ENCODE measurements at places on chromosomes 4 and X.

GRCh38 chr4:4607336-4608213, 65.7 kb upstream of the STX18 start:
- DNase-seq, result no peak

DNA sequence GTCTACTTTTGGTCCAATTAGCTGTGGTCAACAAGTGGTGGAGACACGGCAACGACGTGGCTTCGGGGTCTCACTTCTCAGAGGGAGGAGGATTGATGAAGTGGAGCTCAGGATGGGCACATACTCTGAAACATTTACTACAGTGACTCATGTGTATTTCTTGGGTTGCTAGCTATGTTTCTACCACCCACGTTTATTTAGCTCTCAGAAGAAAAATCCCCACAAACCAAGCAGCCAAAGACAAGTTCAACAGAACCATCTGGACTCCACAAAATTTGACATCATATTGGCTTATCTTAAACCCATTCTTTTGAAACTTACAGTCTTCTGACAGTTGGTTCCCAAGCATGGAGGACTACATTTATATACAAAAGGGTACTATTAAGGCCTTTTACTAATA, 158.0 kb downstream of the CBLL2 start:
- DNase-seq, result no peak

DNA sequence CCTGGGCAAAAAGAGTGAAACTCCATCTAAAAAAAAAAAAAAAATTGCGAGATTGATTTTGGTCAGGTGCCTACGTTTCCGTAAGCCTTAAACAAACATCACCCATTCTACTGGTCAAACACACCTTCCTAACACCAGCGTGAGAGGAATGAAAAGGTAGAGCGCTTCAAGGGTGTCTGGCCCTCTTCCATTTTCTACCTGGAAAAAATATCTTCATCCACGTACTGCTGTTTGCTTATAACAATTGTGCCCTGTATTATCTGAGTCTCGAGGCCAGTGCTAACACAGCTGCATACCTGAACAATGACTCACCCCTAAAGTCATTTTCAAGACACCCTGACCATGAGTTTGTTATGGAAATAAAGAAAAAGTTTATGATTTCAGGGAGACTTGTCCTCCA, 13.9 kb downstream of the TMSB4X start:
- DNase-seq, result no peak

- no peak for DNase-seq
These were observed 172.8 kb downstream of the SHROOM3 start for GRCh38 chr4:76607846-76608245.

- no peak for DNase-seq
These were observed 11.1 kb upstream of the GPM6A start for GRCh38 chr4:175823015-175823742.

- no peak for DNase-seq
These were observed 122.8 kb upstream of the NOCT start for GRCh38 chr4:138892483-138893407.

DNA sequence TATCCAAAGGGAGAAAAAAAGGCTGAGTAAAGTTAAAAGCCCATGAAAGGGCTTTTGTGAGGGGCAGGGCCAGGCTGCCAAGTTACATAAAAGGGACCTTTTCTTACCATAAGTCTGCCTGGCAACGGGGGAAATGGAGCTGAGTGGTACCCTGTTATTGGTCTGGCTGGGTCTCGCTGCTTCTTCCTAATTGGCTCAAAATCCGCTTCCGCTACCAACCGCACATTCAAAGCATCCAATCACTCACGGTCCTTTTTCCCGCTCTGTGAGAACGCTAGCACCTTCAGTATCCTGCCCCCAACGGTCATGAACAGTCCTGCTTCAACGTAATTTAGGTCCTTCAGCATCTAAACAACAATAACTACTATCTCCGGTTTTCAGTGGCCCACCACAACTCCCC, 611 bp downstream of the TEX11 start:
- DNase-seq, result no peak

DNA sequence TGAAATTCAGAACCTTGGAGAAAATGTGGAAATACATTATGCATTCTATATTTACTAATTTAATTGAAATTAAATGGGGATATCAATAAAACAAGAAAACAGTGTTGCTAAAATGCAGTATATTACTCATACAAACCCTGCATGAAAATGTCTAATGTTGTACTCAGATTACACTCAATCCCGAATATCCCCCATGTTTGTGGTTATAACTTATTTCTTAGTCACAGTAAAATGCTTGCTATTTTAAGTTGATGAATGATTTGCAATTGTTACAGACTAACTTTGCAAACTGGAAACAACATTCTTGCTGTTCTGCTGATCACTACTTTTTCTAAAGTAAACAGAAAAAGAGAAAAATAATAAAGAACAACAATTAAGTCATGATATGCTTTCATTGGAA, 33.1 kb upstream of the ANXA10 start:
- DNase-seq, result no peak

GRCh38 chr4:18020145-18020670, 1.3 kb downstream of the LCORL start:
- DNase-seq, result no peak

- DNase-seq, result no peak
These were observed 112.9 kb upstream of the AGA start for GRCh38 chr4:177555007-177555574.

DNA sequence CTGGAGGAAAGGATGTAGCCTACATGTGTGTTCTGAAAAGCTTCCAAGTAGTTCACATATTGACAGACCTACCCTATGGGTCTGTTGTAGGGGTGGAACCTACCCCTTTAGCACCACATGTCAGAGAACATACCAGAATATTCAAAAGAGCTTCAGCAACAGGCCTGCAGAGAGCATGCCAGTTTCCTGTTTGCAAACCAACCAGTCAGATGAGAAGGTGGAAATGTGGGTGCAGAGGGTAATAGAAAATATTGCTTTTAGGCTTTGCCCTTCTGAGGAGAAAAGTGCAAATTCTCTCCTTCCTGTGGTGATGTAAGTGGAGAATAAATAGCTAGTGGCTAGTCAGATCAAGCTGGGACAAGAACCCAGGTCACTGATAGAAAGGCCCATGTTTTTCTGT, 16.4 kb downstream of the INTS6L start:
- DNase-seq, result no peak

DNA sequence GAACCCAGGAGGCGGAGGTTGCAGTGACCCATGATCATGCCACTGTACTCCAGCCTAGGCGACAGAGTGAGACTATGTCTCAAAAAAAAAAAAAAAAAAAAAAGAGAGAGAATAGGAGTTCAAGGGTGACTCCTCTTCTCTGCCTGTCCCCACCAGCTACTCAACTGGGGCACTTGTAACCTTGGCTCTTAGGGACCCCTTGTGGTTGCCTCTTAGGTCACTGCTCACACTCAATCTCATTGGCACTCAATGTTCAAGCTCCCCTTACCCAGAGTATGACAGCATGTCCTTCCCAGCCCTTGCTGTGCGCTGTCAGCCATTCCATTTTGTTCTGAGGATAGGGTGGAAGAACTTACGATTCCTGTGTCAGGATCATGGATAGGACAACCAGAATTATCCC, 82.4 kb upstream of the BEND4 start:
- no peak for DNase-seq

GRCh38 chr4:154406018-154406795, 85.4 kb downstream of the DCHS2 start:
- no peak for DNase-seq

DNA sequence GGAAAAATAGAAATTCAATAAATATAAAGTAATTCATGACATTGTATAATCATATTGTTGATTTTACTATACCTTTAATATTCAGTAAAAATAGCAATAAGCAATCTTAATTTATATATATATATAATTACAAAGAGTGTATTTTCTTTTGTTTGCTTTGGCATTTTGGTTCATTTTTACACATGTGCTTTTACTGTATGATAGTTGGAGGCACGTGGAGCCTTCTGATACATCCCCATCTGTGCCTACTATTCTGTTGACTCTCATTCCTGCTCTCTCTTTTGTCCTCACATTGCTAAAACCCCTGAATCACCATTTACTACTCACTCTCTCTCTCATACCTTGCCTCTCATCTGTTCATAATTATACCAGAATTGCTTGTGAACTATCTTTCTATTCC, 106.4 kb upstream of the NDST4 start:
- DNase-seq, result no peak

GRCh38 chrX:86421771-86422170, 273.5 kb downstream of the DACH2 start:
- no peak for DNase-seq

GRCh38 chr4:188282471-188283232, 143.4 kb downstream of the TRIML1 start:
- DNase-seq, result no peak

DNA sequence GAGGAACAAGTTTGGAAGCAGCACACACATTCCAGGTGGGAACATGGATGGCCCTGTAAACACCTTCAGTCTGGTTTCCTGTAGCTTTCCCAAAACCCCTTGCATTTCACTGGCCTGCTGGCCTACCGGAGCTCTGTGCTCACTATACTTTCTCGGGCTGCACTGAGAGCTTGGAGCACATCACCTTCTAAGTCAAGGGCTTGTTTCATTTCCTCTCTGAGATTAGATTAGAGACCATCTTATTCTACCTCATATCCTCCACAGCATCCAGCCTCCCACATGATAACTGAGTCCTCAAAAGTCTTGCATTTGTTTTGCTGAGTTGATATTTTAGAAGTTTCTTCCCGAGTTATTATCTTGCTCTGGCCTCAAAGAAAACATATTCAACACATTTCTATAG, 147.7 kb downstream of the RASL11B start:
- DNase-seq, result no peak

DNA sequence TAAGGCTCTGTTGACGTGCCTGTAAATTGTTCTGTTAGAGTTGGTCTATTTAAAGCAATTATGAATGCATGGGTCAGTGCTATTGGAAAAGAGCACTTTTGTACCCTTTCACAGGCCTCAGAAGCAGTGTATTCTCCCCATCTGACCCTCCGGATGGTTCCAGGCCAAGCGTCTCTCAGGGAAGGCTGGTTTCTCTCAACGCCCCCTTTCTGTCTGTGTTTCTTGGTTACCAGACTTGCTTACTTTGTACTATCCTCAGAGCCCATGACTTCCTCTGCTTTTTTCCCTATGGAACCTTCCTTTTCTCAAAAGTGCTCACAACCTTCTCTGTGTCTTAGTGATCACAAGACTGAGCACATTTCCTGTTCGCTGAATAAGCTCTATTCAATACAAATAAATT, 559.3 kb upstream of the ZFP42 start:
- no peak for DNase-seq

- no peak for DNase-seq
These were observed 323.2 kb upstream of the INTU start for GRCh38 chr4:127309369-127310102.

GRCh38 chrX:21973321-21974010, 33.0 kb downstream of the SMS start:
- no peak for DNase-seq

DNA sequence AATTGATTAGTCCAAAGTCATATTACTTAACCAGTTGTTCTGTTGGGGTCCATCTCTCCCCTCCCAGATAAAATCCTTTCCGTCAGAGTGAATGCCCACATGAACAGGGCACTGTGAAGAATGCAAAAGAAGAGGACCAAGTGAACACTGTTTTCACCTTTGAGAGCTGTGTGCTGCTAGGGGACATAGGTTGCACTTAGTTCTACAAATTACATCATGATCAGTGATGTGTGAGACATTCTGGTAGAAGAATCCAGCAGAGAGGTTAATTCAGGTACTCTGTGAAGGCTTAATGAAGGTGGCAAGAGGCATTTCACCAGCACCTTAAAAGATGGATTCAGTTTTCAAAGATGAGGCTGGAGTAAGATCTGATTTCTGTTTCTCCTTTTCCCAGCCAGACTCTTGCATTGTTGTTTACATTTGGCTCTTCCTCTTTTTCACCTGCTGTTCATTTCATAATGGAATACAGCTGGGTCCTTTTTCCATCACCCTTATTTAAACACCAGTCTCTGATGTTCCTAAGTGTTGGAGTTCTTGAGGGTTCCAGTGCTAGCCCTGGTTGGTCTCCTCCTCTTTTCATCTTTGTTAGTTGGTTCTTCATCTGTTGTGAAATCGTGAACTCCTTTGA, 10.9 kb downstream of the GAB1 start:
- no peak for DNase-seq

GRCh38 chrX:68196939-68197791, 236.1 kb downstream of the OPHN1 start:
- no peak for DNase-seq

DNA sequence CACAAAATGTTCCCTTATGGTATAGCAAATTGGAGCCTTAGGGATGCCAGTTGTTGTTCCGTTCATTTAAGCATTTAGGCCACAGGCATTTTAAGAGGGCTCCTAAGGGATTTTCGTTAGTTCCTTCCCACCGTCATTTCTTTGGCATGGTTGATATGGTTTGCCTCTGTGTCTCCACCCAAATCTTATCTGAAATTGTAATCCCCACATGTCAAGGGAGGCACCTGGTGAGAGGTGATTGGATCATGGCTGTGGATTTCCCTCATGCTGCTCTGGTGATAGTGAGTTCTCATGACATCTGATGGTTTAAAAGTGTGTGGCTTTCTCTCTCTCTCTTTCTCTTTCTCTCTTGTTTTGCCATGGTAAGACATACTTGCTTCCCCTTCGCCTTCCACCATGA, 104.1 kb downstream of the ASB9 start:
- DNase-seq, result no peak

GRCh38 chr4:40124690-40125089, 68.0 kb downstream of the N4BP2 start:
- no peak for DNase-seq

DNA sequence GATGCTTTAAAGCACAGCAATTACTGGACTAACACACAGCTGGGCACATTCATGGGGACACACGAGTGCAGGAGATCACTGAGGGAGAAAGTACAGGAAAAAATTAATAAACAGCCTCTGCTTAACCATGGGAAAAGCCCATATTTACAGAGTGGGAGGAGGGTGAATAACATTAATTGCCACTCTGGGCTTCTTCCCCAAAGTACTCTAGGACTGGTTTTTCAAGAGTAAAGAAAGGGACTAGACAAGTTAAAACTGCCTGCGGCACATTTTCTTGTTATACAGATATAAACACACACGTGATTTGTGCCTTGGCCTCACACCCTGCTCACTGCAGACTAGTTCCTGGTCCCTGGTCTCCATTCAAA, 179.7 kb upstream of the TET2 start:
- DNase-seq, result no peak

- no peak for DNase-seq
These were observed 161.6 kb upstream of the FAT1 start for GRCh38 chr4:186885289-186885688.

GRCh38 chr4:185576962-185577950, 41.9 kb upstream of the PDLIM3 start:
- DNase-seq, result no peak

DNA sequence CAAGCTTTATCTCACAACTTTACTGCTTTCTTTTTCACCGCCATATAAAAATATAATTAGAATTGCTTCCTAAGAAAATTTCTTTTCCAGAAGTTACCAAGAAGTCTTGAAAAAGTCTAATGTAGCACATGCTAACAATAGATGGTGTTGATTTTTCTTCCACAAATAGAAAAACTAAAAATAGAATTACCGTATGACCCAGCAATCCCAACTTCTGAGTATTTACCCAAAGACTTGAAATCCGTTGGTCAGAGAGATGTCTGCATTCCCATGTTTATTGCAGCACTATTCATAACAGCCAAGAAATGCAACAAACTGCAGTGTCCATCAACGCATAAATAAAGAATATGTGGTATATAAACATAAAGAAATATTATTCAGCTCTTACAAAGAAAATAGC, 17.8 kb upstream of the EDNRA start:
- no peak for DNase-seq
